ENCODE measurements at places on chromosomes 11 and 22.

GRCh38 chr11:22049276-22049675 is 143.6 kb upstream of the ANO5 start:
- no peak for DNase-seq

DNA sequence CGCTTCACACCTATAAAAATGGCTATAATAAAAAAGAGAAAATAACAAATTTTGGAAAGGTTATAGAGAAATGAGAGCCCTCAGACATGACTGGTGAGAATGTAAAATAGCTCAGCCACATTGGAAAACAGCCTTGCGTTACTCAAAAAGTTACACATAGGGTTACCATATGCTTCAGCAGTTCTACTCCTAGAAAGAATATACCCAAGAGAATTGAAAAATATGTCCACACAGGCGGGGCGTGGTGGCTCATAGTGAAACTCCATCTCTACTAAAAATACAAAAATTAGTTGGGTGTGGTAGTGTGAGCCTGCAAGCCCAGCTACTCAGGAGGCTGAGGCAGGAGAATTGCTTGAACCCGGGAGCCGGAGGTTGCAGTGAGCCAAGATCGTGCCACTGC is 7.6 kb upstream of the JHY start:
- DNase-seq, result no peak

DNA sequence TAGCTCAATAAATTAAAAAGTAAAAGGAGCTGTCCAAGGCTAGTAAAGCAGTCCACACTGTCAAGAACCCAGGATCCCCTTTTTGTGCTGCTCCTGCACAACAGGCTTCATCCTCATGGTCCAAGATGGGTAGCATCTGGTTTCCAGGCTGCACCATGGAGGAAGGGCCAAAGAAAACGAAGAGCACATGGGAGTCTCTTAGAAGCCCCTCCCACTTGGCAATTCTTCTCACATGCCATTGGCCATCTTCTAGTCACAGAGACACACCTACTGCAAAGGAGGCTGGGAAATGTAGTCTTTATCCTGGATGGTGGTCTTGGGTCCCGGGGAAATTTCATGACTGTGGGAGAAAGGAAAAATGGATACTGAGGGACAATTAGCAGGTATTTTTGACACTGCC is 37.8 kb downstream of the PRR5L start:
- peak; percentile 34 for DNase-seq

- no peak for DNase-seq
These were observed 39.0 kb downstream of the BMAL1 start for GRCh38 chr11:13316528-13316961.

DNA sequence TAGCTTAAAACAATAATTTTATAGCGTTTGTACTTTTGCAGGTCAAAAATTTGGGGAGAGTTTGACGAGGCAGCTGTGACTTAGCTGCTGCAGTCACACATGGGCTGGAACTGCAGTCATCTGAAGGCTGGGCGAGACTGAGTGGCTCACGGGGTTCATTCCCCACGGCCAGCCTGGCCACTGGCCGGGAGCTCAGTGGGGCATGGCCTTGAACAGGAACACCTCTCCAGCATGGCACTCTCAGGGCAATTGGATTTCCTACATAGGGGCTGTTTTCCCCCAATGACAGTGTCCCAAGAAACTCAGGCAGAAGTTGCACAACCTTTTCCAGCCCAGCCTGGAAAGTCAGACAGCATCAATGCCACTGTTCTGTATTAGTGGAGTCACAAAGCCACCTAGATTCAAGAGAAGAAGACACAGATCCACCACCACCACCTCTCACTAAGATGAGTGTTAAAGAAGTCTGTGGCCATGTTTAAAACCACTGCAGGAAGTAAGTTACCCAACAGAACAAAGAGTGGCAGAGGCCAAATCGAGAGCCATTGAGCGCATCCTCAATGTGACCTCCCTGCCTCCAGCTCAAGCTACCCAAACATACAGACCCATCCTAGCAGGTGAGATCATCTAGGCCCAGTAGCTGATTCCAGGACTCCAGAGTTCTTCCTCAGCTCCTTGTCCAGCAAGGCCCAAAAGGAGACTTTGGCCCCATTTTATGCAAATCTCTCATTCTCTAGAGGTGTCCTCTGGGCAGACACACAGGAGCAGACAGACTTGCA is 618.7 kb upstream of the CADM1 start:
- DNase-seq, result no peak

All from NB4 (cell line).